ENCODE measurements at places on chromosomes 11 and 22.

DNA sequence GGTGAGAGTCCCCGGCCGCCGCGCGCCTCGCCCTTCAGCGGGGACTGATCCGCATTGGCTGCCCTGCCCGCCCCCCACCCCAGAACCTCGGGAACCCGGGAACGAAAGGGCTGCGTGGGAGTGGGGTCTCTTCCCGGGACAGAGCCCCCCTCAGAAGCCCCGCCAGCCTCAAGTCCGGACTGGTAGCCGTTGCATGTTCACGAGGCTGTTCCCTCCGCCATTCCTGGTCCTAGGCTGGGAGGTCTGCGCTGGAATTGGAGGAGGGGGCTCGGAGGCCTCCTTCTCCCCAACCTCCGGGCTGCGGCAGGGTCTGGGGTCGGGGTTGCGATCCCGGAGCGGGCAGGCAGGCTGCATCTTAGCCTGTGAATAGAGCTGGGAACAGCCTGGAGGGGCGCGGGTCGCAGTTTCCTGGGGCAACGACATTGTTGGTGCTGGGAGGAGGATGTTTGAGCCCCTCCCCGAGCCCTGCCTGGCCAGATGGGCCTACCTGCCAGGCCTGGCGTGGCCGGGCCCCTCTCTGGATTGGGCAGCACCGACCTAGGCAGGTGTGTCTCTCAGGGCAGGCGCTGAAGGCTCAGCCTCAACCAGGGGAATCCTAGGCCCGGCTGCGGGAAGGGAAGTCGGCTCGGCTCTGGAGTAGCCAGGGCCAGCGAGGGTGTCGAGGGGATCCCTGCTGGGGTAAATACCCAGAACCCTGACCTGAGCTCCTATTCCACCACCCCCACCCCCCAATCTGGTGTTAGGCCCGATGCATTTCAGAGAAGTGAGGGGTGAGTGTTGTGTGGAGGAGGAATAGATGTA lies 670 bp downstream of the MAPK8IP1 start:
- DNase-seq = no peak

GRCh38 chr11:70443773-70444030 lies 45.4 kb downstream of the CTTN start:
- DNase-seq = no peak

DNA sequence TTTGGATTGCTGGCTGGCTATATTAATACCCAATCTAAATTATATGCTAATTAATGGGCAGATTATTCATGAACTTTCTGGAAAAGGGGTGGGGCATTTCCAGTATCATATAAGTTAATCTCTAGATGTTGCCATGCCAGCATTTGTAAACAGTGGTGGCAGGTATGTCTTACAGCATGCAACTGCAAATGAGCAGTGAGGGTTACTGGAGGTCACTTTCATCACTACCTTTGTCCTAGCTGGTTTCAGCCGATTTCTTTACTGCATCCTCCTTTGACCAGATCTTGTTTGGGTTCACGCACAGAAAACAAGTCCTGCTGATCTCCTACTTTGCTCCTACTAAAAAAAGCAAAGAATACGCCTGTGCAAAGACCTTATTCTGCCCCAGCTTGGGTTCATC lies 89.1 kb upstream of the USP47 start:
- no peak for DNase-seq

DNA sequence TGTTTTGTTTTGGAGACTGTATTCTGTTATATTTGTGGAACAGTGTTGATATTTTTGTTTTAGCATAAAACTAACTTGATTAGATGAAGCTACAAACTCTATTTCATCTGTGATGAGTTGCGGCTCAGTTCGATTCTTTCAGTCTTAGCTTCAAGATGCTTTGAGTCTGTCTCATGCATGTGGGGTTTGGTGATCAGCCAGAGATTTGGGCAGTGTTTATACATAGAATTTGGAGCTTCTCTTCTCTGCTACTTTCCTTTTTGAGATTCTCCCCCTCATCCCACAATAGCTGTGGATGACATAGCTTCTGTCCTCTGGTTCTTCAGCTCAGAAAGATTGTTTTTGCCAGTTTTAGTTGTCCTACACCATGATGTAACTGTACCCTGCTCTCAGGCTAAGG lies 90.4 kb downstream of the ARHGAP20 start:
- DNase-seq = no peak

- DNase-seq = no peak
These were observed 15.4 kb downstream of the RSPH14 start for GRCh38 chr22:23126165-23127054.

- DNase-seq = no peak
These were observed 43.2 kb downstream of the NRXN2 start for GRCh38 chr11:64679846-64680245.

DNA sequence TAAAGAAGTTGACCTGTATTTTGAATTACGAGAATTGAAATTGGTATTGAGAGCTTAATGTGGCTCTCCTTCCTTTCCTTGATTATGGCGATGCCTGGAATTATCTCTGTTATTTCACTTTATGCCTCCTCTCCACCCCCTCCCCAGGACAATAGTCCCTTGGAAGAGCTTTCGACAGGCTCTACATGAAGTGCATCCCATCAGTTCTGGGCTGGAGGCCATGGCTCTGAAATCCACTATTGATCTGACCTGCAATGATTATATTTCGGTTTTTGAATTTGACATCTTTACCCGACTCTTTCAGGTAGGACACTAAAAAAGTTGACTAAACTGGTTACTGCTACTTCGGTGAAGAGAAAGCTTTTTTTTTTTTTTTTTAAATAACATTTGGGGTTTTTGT lies 43.2 kb downstream of the MCAM start:
- DNase-seq = no peak

Measured in Panc1 (cell line).